ENCODE measurements at places on chromosomes 4 and X.
A peak's percentile ranks its signal among the peaks of the same experiment; 100 is the strongest.

GRCh38 chr4:181849472-181849871 is 393.7 kb upstream of the TENM3 start:
- DNase-seq, result no peak

DNA sequence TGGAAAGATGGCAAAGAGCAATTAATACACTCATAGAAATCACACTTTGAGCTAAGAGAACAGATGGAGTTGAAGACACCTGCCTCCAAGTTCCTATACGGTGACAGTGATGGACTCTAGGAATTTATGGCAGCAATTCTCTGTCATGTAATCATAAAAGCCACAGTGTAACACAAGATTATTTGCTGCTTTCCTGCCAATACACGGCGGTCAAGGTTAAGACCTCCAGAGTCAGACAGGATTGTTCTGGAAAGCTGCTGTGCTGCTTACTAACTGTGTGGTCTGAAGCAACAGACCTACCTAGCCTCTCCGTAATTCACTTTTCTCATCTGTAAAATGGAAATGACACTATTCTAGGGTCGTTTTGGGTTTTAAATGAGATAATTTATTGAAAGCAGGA is 14.6 kb upstream of the KIT start:
- DNase-seq, result no peak

GRCh38 chrX:105645667-105646357 is 176.5 kb upstream of the NRK start:
- no peak for DNase-seq

- DNase-seq, result no peak
Measured at GRCh38 chr4:3369781-3370674, 71.7 kb upstream of the HGFAC start.

- DNase-seq, result no peak
Measured at GRCh38 chrX:17519358-17519757, 144.4 kb downstream of the NHS start.

DNA sequence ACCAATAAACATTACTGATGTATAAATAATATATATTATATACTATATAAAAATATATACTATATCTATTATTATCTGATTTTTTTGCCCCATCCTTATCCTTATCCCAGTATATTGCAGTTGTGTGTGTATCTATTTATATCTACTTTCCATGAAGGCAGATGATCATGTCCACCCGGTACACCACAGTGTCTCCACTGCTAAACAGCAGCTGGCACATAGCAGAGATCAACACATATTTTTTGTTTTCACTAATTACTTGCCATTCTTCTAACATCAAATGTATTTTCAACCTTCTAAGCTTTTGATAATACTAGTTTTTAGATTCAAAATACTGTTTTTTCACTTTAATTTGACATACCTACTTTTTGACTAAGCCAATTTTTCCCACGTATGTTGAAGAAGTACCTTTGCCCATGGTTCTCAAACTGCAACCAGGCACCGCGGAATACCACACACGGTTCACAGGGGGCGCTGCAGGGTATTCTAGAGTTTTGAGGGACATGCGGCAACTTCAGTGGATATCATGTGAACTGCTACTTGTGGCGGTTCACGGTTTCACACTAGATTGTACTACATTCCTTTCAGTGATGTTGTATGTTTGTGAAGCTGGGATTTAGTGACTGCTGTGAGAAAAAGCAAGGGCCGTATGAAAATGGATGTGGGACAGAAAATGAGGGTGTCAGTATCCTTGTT is 182.5 kb upstream of the NPY2R start:
- peak; percentile 68 for DNase-seq

- DNase-seq, result no peak
Measured at GRCh38 chr4:98626350-98626749, 32.1 kb downstream of the TSPAN5 start.

GRCh38 chrX:101659601-101660063 is at the start of gene ARMCX2:
TSS of gene ARMCX2 (minus strand) at chrX:101659850. CDS start at chrX:101657588, 2,262 bp downstream.
- peak; percentile 37 for DNase-seq

DNA sequence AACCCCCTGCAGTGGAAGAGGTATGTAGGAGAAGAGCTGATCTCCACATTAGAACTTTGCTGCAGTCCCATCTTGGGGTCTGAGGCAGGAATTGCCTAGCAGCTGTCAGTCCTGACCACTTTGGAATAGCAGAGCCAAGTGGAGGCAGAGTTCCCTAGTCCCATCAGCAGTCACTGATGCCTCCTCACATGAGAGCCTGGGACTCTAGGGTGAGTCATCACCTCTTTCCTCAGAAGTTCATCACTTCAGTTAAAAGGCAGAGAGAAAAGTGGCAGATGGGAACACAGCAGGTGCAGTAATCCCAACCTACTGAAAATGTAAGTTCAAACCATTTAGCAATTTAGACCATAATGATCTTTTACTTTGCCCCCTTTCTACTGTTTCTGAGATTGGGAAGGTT is 73.9 kb upstream of the MED14 start:
- DNase-seq, result no peak

Data from nephron progenitor cell (in vitro differentiated cells).